ENCODE measurements at places on chromosomes 16 and 17. TPM values are rescaled to one million over a fixed set of nuclear protein-coding genes. Genes with fewer than 3 reads are reported as not detected.

EIF3C gene
- 877 TPM for total RNA-seq

WSCD1 gene
- 0.16 TPM for total RNA-seq

MYL11 gene
- total RNA-seq: 0.69 TPM

DNA sequence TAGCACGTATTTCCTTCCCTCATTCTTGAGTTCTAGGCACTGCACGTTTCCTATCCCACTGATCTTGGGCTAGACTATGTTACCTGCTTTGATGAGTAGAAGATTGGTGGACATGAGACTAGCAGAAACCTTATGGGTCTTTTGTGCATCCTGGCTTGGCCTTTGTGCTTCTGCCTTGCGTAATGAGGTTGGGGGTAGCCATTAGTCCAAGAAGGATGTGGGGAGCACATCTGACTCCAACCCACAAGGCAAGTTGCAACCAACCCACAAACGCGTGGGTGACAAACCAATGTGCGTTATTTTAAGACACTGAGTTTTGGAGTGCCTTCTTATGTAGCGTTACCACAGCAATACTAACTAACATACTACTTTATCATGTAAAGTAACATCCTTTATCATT lies 180.4 kb upstream of the IRX5 start:
- no peak for DNase-seq
- no peak overlapping the region for H3K4me3 ChIP-seq
- no peaks in the 10 kb centered on the region for H3K36me3 ChIP-seq
- no peaks in the 10 kb centered on the region for H3K4me1 ChIP-seq
- no peak overlapping the region for H3K27ac ChIP-seq

DNA sequence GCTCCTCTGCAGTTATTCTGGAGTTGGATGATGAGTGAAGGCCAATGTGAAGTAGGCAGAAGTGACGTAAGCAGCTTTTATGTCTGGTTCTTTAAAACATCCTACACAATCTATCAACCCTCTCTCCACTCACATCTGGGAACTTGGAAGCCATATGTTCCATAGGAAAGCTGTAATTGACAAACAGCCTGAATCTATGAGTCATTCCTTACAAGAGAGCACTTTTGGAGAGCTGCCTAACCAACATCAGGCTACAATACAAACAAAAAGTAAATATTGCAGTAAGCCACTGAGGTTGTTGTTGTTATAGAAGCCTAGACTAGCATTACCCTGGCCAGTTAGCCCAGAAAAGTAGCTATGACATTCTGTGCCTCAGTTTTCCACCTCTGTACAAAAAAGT lies 5.9 kb downstream of the CCL7 start:
- H3K4me1 ChIP-seq: no peaks in the 10 kb centered on the region
- peaks cover 55% of the 10 kb centered on the region for H3K27me3 ChIP-seq
- no peak for DNase-seq
- H3K4me3 ChIP-seq: no peak overlapping the region
- H3K36me3 ChIP-seq: no peaks in the 10 kb centered on the region

Data from activated CD4-positive, alpha-beta T cell treated with anti-CD3 and anti-CD28 coated beads for 36 hours (primary cell).